ENCODE measurements at places on chromosomes 11 and 22.
A peak's percentile ranks its signal among the peaks of the same experiment; 100 is the strongest.

DNA sequence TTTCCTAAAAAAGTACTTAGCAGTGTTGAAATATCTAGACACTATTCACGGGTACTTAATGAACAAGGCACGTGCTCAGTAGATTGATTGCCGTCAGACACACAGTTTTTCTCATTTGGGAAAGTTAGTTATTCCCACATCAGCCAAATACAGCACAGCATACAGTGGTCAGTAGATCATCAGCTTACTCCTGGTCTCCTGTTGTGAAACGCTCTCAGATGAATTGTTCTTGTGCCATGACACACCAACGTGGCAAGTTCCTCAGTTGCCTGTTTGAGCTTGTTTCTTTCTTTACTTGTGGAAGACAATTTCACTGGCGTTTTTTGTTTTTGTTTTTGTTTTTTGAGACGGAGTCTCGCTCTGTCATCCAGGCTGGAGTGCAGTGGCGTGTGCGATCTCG, 8.6 kb downstream of the TAB1 start:
- DNase-seq = no peak

GRCh38 chr22:48310740-48311139, 1516.9 kb downstream of the BRD1 start:
- no peak for DNase-seq

DNA sequence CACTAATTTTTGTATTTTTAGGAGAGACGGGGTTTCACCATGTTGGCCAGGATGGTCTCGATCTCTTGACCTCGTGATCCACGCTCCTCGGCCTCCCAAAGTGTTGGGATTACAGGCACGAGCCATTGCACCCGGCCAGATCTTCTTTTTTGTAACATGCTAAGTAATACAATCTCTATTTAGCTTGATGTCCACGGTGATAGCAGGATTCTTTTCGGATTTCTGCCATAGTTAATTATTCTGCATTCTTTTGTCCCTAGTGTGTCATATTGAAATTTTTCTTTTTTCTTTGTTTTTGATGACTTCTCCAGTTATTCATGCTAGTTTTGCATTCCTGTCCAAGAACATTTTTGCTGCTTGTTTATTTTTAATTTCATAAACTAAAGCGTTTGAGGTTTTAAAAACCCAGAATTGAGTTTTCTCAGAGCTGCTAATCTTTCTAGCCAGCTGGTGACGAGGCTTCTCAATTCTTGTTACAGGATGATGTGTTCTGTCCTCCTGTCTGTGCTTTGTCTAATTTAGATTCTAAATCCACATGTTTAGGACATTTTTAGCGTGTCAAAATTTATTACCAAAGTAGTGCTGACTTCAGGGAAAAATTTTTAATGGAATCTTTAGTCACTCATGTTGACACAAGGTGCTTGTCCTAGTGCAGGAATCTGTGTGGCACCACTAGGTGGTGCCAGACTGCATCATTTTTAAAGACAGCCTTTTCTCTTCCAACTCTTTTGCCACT, 21.8 kb downstream of the NF2 start:
- peak; percentile 29 for DNase-seq

GRCh38 chr11:69213316-69213715, 57.6 kb downstream of the SMIM38 start:
- DNase-seq = peak; percentile 14

- no peak for DNase-seq
Measured at GRCh38 chr11:119446434-119446833, 23.5 kb upstream of the THY1 start.

- DNase-seq = no peak
Measured at GRCh38 chr22:30932661-30933060, 35.9 kb downstream of the MORC2 start.

DNA sequence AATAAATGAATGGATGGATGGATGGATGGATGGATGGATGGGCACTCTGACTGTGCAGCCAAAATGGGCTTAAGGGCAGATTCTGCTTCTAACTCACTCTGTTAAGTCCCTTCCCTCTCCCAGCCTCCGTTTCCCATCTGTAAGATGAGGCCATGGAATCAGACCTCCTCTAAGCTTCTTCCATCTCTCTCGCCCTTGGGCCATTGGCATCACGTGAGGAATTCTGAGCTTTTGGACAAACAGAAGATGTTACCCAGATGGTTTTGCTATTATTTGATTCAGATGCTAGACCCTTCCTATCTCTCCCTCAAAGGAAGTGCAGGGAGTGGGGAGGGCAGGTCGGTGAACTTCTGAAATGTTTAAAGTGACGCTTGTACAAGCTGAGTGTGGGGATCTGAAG, 4.0 kb upstream of the CYTH4 start:
- no peak for DNase-seq

- no peak for DNase-seq
Measured at GRCh38 chr11:128235426-128235825, 351.9 kb downstream of the ETS1 start.

DNA sequence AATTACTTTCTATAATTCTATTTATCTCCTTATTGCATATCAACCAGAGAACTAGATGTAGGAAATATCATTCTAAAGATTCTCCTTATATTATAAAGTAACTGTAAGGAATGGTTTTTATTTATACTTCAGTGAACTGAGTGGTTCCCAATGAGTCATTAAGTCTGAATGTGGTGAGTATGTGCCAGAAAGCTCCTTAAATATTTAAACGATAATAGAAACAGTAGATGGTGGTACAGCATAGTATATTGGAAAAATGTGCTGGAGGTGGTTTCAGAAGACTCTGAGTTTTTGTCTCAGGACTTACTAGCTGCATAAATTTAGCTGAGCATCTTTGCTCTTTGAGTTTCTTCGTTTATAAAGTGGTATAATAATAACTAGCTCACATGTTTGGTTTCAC, 653.5 kb downstream of the FAM181B start:
- DNase-seq = no peak

GRCh38 chr22:41175546-41175945, 29.6 kb upstream of the L3MBTL2 start:
- no peak for DNase-seq

- no peak for DNase-seq
Measured at GRCh38 chr11:68460741-68461574, at the start of gene PPP6R3. TSS of gene PPP6R3 (plus strand) at chr11:68460752. CDS start at chr11:68537665, 76,913 bp downstream.
